Vagina (tissue), 2 donors: ENCODE measurements at places on chromosomes 7 and 10.

DNA sequence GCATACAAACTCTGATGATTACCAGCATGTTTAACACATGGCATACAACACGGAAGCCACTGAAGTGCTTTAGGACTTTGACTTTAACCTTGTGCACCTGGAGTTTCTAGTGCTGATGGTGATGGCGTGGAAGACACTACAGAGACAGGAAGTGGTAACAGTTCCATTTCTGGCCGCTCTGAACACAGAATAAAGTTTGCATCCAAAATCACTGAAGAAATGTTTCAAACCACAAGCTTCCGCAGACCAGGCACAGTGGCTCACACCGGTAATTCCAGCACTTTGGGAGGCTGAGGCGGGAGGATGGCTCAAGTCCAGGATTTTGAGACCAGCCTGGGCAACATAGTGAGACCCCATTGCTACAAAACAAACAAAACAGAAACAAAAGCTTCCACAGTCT, 40.3 kb upstream of the TNPO3 start:
- no peaks in the 10 kb centered on the region for H3K36me3 ChIP-seq
- H3K4me3 ChIP-seq = no peak overlapping the region
- H3K27ac ChIP-seq = no peak overlapping the region
- no peaks in the 10 kb centered on the region for H3K27me3 ChIP-seq
- DNase-seq = no peak

- H3K27ac ChIP-seq = no peak overlapping the region
- peaks cover 6% of the 10 kb centered on the region for H3K4me1 ChIP-seq
- H3K27me3 ChIP-seq = no peaks in the 10 kb centered on the region
- H3K36me3 ChIP-seq = no peaks in the 10 kb centered on the region
These were observed 49.4 kb upstream of the EGFR start for GRCh38 chr7:54969208-54969967.

DNA sequence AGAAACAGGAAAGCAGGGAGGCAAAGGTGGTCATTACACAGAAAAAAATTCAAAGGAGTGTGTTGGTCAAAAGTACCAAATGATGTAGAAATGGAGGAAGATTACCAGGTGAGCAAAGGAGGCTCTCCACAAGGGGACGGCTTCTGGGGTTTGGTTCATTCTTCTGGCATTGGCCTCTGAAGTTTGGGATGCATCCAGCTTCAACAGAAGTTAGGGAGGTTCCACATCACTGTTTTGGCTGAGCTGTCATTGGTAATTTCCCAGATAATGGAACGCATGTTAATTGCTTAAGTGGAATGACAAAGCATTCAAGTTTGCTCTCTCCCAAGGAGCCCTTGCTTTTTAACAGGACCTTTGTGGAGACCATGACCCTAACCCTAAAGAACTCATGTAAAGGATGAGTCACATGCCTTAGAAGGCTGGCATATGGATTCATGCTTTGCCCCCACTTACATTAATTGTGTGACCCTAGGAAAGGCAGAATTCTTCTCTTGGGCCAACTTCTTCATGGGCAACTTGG, 398.6 kb downstream of the GPAM start:
- H3K4me1 ChIP-seq = no peaks in the 10 kb centered on the region
- H3K27me3 ChIP-seq = no peaks in the 10 kb centered on the region
- no peak for DNase-seq
- no peak overlapping the region for H3K4me3 ChIP-seq

DNA sequence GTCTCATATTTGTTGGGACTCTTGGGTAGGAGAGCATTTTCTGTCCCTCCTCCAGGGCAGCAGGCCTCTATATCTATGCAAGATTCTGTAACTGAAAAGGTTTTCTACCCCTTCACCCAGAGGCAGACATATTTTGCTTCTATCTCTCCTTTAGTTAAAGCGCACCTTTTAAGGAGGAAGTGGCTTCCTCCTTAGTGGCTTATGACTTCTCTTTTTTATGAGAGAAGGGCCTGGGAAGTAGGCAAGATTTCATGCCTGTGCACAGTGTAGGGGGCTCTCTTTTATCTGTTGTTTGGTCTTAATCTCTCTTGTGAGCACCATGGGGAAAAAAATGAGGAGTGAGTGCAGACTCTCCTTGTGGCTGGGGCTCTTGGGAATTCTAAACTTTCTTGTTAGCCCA, 122.1 kb downstream of the LRMDA start:
- no peaks in the 10 kb centered on the region for H3K27me3 ChIP-seq
- DNase-seq = no peak
- H3K36me3 ChIP-seq = no peaks in the 10 kb centered on the region
- no peak overlapping the region for H3K27ac ChIP-seq
- no peaks in the 10 kb centered on the region for H3K4me1 ChIP-seq

GRCh38 chr10:60810437-60811182, 32.3 kb downstream of the CDK1 start:
- H3K4me3 ChIP-seq = no peak overlapping the region
- H3K27me3 ChIP-seq = no peaks in the 10 kb centered on the region
- H3K27ac ChIP-seq = peak overlapping the region; percentile 79
- H3K4me1 ChIP-seq = peaks cover 45% of the 10 kb centered on the region
- H3K36me3 ChIP-seq = no peaks in the 10 kb centered on the region

DNA sequence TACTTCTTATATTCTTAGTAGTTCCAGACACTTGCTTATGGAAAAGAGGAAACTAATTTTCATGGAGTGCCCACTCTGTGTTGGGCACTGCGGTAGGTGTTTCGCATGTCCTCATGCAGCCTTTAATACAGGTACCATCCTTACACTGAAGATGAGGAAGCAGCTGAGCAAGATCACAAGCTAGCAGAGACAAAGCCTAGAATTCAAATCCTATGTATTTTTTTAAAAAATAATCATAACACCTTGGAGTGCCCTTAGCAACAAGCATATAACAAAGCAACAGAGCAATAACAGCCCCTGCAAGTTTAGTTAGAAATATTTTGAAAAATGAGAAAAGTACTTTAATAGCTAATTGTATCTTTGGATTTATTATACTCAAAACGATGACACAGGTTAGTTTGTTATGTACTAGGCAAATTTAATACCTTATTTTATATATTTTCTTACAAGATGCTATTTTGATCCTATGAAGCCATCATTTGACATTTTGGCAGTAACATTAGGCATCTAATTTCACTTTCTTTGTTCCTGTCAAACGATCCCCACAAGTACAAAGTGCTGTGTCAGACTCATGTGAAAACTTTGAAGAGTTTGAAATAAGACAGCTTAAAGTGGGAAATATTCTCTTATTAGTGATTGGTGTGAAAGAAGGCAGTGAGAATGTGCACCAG, 245.8 kb downstream of the CDK14 start:
- H3K4me3 ChIP-seq = no peak overlapping the region
- no peaks in the 10 kb centered on the region for H3K36me3 ChIP-seq
- no peak for DNase-seq
- H3K4me1 ChIP-seq = no peaks in the 10 kb centered on the region
- H3K27ac ChIP-seq = no peak overlapping the region

DNA sequence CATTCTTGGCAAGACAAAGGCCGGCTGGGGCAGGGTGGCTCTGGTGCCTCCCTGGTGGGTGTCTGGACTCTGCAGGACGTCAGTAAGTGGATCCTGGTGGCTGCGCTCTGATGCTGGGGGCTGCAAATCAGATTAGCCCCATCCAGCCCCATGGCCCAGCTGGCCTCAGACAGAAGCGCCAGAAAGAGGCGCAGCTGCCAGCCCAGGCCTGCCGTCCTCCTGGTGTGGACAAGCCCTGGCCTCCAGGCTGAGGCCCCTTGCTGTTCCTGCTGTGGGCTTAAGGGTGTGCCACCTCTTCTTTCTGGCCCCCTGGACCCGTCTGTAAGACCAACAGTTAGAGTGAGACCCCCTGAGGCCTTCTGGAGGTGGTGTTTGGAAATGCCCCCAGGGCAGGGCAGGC, 5.9 kb upstream of the LFNG start:
- no peak overlapping the region for H3K27ac ChIP-seq
- no peak for DNase-seq
- H3K36me3 ChIP-seq = no peaks in the 10 kb centered on the region
- no peak overlapping the region for H3K4me3 ChIP-seq

DNA sequence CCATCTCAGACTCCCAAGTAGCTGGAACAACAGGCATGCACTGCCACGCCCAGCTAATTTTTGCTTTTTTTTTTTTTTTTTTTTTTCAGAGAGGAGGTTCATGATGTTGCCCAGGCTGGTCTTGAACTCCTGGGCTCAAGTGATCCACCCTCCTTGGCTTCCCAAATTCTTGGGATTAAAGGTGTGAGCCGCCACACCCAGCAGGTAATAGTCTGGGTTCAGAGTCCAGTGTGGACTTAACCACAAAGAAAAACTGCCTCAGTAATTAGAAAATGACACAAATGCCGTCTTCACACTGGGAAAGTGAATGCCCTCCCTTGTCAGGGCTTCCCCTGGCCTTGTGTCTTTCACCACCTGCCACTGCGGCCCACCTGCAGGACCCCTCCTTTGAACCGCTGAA, 101.1 kb downstream of the RAB11FIP2 start:
- H3K4me1 ChIP-seq = no peaks in the 10 kb centered on the region
- no peaks in the 10 kb centered on the region for H3K36me3 ChIP-seq
- no peak for DNase-seq
- no peak overlapping the region for H3K27ac ChIP-seq
- no peaks in the 10 kb centered on the region for H3K27me3 ChIP-seq

GRCh38 chr7:28990200-28990960, 32.2 kb upstream of the TRIL start:
- H3K27ac ChIP-seq = peak overlapping the region; percentile 11
- H3K27me3 ChIP-seq = no peaks in the 10 kb centered on the region
- no peak for DNase-seq
- H3K4me1 ChIP-seq = peaks cover 48% of the 10 kb centered on the region

DNA sequence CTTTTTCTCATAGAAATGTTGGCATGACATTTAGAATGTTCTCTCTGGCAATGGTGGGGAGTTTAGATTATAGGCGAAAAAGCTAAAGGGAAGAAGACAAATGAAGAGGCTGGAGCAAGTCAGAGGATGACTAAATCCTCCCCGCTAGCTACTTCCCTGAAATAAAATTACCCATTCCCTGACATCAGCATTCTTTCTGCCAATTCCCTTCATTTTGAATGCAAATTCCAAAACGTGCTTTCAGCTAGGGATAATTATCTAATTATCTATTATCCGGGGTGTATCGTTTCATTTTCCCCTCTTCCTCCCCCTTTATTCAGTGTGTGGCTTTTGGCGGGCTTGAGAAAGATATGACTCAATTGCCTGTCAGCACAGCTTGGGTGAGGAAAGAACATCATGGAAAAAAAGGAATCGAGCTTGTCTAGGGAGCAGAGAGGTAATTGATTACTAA, 672.3 kb downstream of the TNS3 start:
- no peak for DNase-seq
- no peak overlapping the region for H3K27ac ChIP-seq
- no peaks in the 10 kb centered on the region for H3K4me1 ChIP-seq
- H3K36me3 ChIP-seq = no peaks in the 10 kb centered on the region
- H3K4me3 ChIP-seq = no peak overlapping the region
